ENCODE measurements at places on chromosomes 12 and 14.

GRCh38 chr12:100706033-100706432 lies 88.5 kb upstream of the ANO4 start:
- DNase-seq: no peak

DNA sequence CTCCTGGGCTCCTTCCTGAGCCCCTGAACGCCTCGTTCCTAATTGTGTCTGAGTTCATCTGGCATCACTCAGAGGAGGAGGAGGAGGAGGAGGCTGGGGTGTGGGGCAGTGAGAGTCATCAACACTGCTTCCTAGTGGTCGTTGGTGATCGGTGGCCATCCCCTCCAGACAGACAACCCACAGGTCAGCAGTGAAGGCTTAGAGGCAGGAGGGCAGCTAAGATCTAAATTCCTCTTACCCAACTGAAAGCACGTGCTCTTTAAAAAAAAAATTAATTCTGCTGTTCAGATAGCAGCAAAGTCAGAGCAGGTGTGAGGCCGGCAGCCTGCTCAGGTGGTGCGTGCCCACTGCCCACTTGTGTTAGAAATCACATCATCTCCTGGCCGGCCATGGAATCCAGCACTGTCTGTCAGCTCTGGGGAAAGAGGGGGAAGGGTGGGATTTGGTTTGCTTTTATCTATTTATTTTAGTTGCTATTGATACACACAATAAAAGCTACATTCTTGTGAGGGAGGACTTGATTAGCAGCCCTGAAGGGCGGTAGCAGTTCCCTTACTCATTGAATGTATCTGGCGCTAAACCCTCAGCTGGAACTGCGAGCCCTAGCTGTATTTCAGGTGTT lies 46.6 kb downstream of the PPP2R5C start:
- no peak for DNase-seq

DNA sequence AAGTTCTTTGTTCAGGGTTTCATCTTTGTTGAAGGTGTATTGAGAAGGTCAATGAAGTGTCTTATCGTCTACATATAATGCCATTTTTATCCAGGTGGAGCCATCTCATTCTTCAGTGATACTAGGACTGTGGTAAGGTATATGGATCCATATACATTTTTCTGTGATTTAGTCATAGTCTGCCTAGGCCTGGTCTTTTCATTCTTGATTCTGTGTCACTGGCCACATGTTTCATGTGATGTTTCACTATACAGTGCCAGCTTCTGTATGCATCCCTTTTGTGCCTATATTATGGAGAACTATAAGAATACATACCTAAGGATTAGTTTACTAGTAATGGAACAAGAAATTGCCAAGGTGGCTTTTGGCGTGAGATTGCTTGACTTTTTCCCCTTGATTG lies 40.5 kb downstream of the VEZT start:
- DNase-seq: no peak

- no peak for DNase-seq
Measured at GRCh38 chr12:126084480-126084879, 1019.2 kb downstream of the AACS start.

DNA sequence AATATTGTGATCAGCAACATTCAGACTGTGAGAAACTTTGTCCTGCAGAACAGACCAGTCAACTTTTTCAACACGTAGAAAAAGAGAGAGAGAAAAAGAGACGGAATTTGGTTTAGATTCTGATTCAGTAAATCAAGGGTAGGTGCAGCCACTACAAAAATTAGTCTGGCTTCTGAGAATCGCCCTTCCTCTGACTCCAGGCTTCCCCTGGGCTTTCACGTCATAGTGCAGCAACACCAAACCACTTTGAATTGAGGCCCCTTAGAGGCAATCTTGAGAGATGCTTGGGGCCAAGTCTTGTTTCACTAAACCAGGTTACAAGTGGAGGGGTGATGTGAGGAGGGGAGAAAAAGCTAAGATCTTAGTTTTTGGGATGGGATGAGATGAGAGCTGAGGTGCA lies 37.5 kb upstream of the PTGR2 start:
- no peak for DNase-seq

DNA sequence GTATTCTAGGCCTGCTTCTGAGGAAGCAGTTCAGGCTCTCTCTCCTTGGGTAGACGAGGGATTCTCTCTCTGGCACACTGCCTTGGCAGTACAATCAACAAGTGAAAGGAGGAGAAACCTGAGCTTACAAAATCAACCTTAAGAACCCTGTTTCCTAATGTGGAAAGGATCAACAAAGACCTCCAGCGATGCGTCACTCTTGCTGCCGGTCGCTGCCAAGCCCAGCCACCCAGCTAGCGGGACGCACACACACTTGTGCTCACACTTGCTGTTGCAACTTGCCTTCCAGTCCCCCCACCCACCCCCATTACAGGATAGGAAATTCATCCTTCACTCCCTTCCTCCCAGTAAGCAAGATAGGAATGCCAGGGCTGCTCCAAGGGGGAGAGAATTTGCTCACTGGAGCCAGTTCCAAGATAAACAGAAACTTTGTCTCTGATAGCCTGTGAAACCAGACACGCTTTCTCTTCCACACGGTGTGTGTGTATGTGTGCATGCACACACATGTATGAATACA lies 144.3 kb downstream of the BCL11B start:
- no peak for DNase-seq

GRCh38 chr12:43347026-43347425 lies 205.0 kb downstream of the ADAMTS20 start:
- no peak for DNase-seq

- DNase-seq: no peak
Measured at GRCh38 chr12:48000878-48001504, 3.3 kb downstream of the COL2A1 start.

DNA sequence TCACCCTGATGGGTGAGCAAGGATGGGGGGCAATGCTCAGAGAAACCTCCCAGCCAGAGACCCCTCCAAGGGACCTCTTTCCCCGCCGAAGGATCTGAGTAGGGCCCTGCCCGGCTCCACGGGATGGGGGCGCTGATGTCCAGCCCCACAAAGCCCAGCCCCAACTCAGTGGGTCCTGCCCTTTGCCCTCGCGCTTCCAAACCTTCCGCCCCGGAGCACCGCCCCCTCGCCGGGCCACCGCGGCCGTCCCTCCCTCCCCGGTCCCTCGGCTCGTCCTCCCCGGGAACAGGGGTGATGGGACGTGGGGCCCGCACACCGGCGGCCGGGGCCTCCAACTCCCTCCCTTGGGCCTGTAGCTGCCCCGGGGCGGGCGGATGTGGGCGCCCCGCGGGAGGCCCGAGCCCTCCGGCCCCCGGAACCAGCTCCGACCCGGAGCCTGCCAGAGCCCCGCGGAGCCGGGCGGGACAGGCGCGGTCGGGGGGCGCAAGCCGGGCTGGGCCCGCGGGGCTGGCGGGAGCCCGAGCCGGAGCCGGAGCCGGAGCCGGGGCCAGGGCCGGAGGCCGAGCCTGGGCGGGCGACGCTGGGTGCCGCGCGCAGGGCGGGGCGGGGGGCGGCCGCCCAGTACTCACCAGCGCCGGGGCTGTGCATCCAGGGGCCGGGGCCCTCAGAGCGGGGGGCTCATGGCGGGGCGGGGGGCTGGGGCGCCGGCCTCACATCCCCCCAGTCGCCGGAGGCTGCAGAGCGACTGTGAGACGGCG lies 386 bp downstream of the HDAC7 start:
- DNase-seq: no peak

DNA sequence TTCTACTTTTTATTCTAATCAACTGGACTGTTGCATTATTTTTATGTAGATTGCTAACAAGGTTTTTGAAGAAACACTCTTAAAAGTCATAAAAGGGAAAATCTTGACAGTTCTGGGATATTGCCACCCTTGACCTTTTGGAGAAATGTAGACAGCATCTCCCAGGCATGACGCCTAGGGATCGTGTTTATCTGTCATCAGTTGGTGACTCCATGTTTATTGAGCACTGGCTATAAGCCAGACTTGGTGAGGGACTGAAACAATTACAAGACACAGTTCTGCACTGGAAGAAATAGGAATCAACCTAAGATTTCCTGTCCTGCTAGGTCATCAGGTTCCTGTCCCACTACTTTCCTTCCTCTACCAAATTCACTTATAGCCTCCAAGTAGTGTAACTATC lies 34.5 kb downstream of the HMGA2 start:
- no peak for DNase-seq

DNA sequence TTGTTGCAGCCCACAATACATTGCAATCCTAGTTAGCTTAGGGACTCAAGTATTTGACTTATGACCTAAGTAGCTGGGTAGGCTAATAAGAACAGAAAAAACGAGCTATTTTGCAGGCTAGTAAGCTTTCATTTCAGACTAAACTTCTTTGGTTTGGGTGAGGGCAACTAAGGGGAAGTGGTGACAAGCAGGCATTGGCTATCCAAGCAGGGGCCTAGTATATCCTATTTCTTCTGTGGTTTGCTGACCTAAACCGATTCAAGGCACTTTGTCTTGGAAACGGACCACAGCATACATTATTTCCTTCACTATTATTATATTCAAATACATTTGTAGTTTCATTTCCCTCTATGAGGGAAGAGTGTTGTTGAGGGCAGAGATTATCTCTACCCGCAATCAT lies 21.6 kb upstream of the SLC5A8 start:
- no peak for DNase-seq

GRCh38 chr14:79197516-79197915 lies 1013.8 kb downstream of the DIO2 start:
- no peak for DNase-seq
